WERI-Rb-1 (cell line): ENCODE measurements at places on chromosomes 16 and 17.

DNA sequence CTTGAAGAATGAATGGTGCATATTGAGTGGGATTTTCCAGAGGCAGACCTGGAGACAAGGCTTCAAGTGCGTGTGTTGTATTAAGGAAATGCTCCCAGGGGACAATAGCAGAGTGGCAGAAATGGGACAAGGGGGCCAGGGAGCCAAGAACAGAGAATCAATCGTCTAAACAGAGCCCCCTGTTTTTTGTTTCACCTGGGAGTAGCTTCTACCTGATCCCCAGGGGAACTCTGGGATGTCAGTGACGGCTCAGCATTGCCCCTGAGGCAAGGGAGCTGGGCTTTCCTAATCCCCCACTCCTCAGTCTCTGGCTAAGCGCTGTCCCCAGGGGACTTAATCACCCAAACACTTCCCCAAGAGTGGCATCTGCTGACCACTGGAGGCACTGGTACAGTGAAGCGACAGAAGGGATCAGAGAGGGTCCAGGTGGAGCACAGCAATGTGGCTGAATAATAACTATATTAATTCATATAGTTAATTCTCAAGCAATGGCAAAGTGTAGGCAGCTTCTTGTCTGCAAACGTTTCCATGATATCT lies 35.7 kb upstream of the C16orf78 start:
- peak; percentile 63 for DNase-seq

DNA sequence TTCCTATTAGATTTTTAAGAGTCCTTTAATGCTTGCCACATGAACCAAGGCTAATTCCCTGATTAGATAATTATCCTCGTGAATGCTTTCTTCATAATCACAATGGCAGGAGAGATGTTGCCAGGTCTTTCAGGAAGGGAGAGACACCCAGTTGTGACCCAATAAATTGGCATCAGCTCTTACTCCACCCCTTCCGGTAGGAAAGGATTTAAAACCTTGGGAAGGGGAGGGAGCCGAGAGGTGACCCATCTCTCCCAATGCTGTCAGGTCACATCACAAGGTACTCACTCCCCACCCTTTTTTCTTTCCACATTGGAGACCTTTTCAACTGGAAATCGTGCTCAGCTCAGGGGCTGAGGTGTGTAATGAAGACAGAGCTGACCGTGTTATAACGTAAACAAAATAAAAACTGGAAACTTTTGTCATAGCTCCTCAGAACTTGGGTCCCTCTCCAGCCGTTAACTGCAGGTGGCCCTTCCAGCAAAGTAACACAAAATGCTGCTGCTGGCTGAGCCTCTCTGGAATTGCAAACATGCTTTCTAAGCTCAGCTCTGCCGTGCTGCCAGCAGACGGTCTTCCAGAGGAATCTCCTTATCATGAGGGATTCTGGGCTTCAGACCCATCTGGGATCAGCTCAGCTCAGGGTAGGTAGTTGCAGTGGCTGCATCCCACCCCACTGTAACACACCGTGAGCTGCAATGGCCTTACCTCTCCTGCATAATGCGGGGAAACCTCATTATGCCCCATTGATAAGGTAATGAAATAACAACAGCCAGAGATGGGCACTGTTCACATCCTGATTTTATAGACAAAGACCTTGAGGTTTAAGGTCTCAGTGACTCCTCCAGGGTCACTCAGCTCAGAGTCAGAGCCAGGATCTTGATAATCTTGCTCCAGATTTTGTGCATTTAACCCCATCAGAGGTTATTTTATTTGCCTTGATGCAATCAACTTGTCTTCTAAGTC lies 15.6 kb downstream of the TMEM100 start:
- peak; percentile 52 for DNase-seq

DNA sequence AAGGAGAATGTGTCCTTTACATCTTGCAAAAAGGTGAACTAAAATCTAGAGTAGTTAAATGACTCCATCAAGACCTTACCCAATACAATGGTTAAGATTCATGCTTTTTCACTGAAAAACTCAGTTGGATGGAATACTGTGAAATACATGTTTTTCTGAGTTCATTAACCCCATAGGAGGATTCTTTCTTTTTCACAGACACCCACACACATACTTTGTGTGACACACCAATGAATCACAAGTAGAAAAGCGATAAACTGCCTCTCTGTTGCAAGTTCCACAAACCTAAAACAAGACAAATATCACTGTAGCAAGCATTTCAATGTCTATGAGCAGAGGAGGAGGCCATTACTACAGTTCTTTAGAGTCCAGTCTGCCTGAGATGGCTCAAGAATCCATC lies 258.8 kb upstream of the CDH5 start:
- DNase-seq: no peak

- no peak for DNase-seq
Observed at GRCh38 chr17:34178092-34178491, 77.0 kb upstream of the CCL2 start.

DNA sequence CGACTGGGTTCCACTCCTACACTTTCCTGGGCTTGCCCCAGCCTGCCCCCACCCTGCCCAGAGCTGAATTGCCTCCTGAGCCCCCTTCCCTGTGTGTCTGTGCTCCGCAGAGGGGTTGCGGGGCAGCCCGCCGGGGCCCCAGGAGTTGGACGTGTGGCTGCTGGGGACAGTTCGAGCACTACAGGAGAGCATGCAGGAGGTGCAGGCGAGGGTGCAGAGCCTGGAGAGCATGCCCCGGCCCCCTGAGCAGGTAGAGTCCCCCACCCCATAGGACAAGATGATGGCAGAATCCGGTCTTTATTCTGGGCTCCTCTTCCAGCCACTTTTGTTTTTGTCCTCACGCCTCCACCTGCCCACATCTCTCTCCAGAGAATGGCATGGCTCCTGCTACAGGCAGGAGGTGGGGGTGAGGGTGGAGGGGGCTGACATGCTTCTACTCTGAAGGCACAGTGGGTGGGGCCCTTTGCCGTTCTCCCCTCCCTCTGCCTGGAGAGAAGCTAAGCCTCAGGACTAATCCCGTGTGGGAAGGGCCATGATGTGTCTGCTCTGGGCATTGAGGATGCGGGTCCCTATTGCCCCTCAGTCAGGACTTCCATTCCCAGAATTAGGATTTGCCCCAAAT lies 3.5 kb downstream of the ACBD4 start:
- DNase-seq: peak; percentile 86

- DNase-seq: no peak
Observed at GRCh38 chr16:27287051-27287811, 18.7 kb upstream of the NSMCE1 start.

DNA sequence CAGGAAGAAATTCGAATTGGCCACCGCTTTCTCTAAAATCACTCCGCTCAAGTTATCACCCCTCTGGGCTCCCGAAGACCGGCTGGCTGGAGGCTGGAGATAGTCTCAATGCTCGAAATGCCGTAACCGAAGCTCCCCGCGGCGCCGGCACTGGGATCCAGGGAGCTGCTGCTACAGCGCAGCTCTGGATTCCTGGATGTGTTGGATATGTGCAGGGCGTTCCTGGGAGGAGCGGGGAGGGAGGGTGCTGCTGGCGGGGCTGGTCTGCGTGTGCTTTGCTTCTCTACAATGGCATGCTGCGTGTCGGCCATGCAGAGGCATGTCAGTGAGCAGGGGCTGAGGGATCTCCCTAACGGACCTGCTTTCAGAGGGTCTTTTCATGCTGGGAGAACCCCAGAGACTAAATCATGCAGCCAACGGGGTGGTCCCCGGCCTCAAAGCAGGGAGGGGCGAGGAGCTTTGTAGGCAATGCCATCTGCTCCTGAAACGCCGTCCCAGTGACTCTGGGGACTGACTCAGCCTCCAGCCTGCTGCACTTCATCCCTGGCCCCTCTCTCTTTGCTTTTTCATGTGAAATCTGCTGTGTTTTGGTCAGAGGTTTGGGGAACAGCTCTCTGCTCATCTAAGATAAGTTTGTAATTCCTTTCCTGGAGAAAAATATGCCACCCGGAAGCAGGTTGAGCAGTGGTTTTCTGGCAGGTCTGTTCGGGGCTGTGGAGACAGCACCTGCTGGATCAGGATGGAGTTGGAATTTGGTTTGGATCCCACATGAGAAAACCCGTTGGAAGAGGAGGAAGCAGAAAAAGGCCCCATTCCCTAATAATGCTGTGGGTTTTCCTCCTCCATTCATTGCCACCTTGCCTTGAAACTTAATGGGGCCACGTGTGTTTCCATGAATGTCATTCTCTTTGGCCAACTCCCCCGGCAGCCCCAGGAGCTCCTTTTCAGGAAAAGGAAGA lies 311.4 kb downstream of the SEC14L1 start:
- peak; percentile 82 for DNase-seq

DNA sequence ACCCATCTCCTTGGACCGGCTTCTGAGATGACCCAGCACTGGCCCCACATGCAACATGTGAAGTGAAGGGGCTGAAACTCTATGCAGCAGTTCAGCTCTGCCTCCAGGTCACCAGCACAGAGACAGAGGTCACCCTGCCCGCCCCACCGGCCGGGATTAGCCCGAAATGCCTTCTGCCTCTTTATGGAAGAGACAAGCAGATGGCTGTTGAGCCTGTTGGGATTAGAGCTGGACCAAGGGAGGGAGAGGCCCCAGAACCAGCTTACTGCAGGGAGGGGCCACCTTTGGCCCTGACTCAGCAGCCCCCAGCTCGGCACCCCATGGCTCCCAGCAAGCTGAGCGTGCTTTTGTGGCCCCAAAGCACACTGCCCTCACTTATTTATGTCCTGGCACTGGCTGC lies 5.7 kb downstream of the AIPL1 start:
- peak; percentile 97 for DNase-seq

GRCh38 chr17:2157081-2157480 lies 102.2 kb downstream of the HIC1 start:
- DNase-seq: no peak

- peak; percentile 58 for DNase-seq
Observed at GRCh38 chr17:82320956-82321927, 3.8 kb upstream of the CD7 start.

DNA sequence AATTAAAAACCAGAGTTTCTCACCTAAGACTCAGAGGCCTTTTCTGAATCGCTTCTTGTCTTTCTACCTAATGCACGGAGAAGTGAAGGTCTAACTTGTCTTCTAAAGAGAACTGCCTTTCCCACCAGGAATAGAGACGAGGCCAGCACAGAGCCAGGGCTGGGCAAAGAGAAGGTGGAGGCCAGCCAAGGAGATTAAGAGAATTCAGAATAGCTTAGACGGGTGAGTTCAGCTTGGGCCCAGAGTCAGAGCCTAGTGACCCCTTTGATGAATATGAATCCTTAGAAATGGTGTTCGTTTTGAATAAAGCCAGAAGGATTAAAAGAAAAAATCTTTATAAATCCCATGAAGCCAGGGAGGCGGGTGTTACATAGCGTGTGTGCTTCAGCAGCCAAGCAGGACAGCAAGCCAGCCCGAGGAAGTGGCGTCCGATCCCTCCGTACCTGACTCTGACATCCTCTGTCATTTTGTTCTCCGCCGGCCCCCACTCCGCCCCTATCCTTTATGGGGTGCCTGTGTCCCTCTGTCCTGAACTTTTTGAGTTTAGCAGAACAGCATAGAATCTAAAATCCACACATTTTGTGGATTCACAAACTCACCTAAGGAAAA lies 7.4 kb downstream of the GSG1L2 start:
- DNase-seq: no peak

- DNase-seq: peak; percentile 88
Observed at GRCh38 chr16:47037746-47038458, 64.4 kb upstream of the DNAJA2 start.

DNA sequence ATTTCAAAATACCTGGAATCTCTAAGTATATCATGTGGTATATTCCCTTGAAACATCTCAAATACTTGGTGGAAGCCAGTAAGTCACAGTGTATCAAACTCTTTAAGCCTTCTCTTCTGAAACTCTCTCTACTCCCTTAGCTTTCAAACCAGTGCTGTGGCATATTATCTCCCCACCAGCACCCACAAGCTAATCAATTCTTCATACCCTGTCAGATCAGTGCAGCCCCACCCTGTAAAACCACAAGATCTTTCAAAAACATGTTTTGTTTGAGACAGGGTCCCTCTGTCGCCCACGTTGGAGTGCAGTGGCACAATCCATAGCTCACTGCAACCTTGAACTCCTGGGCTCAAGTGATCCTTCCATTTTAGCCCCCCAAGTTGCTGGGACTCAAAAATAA lies 91.6 kb upstream of the C17orf78 start:
- DNase-seq: no peak

GRCh38 chr16:25219070-25219737 lies 2.5 kb downstream of the AQP8 start:
- DNase-seq: no peak

DNA sequence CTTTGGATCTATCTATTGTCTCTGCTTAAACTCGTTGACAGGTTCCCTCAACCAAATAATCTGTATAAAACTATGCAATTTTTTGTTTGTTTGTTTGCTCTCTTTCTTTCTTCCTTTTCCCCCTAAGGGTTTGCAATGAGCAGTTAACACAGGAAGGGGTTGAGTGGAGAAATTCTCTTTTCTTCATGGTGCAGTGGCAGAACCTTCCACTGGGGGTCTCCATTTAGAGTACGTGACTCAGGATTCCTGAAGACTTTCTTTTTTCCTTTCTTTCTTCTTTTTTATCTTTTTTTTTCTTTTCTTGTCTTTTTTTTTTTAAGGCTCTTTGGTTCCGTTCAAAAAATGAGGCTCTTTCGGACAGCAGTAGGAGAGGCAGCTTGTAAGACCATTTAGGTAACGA lies 19.5 kb upstream of the RBFOX1 start:
- DNase-seq: peak; percentile 15

GRCh38 chr16:71792176-71792575 lies 16.5 kb downstream of the AP1G1 start:
- DNase-seq: no peak

DNA sequence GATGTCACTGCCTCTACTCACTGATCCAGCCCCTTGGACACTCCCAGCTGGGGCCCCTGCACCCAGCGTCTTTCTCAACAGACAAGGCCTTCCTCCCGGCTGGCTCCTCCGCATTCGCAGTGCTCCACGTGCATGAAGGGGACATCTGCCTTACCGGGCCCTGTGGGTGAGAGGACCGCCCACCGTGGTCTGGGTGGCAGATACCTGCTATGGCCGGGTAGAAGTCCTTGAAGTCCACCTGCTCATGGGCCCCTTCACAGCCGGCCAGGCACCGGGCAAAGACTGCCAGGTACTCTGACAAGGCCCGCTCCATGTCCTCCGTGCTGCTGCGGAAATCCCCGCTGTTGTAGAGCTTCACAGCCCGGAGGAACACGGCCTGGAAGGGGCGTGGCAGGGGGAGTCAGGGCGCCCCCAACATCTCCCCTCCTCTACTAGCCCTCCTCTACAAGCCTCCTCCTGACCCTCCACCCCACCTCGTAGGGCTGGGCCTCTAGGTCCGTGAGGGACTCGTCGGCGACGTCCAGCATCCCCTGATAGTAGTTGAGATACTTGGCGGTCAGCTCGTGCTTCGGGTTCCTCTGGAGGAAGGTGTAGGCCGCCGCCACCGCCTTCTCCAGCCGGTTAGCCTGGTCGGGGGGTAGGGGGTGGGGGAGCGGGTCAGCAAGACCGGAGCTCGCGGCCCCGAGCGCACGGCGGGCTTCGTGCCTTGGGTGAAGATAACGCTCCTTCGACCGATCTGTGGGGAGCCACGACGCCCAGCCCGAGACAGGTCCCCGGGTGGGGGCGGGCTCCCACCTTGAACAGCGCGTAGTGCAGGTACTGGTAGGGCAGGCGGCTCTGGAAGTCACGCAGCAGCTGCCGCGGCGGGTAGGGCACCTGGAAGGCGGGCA lies 845 bp downstream of the P3H4 start:
- peak; percentile 61 for DNase-seq
